ENCODE measurements at places on chromosomes 1 and 21. TPM values are rescaled to one million over a fixed set of nuclear protein-coding genes. Genes with fewer than 3 reads are reported as not detected.

SPATA46 gene
- total RNA-seq = not detected

BMP8B gene
- 5.1 TPM for total RNA-seq

LRIG2 gene
- total RNA-seq = 3.7 TPM

OR2L8 gene
- not detected for total RNA-seq

BMP8A gene
- total RNA-seq = 0.13 TPM

LGALS8 gene
- 29.0 TPM for total RNA-seq

ANKRD65 gene
- total RNA-seq = not detected

IGSF9 gene
- 0.21 TPM for total RNA-seq

E2F2 gene
- 2.5 TPM for total RNA-seq

CELSR2 gene
- 5.1 TPM for total RNA-seq
